CD4-positive, CD25-positive, alpha-beta regulatory T cell (primary cell): ENCODE measurements at places on chromosomes 11 and 22. TPM values are rescaled to one million over a fixed set of nuclear protein-coding genes. Genes with fewer than 3 reads are reported as not detected.
A peak's percentile ranks its signal among the peaks of the same experiment; 100 is the strongest.

OR5B21 gene
- not detected for total RNA-seq

TRIM51G gene
- total RNA-seq = not detected

APOA5 gene
- not detected for total RNA-seq

SHANK2 gene
- not detected for total RNA-seq

CHST1 gene
- 0.47 TPM for total RNA-seq

PLEKHA7 gene
- 1.8 TPM for total RNA-seq

AMOTL1 gene
- total RNA-seq = 0.59 TPM

SPDYC gene
- total RNA-seq = not detected

PNPLA3 gene
- not detected for total RNA-seq

BEST1 gene
- total RNA-seq = 0.15 TPM

- H3K36me3 ChIP-seq = no peaks in the 10 kb centered on the region
- no peaks in the 10 kb centered on the region for H3K27me3 ChIP-seq
- DNase-seq = no peak
Measured at GRCh38 chr22:17322511-17322910, 46.7 kb upstream of the CECR2 start.

- no peak overlapping the region for H3K27ac ChIP-seq
- DNase-seq = no peak
- H3K27me3 ChIP-seq = no peaks in the 10 kb centered on the region
- no peaks in the 10 kb centered on the region for H3K36me3 ChIP-seq
- H3K4me1 ChIP-seq = no peaks in the 10 kb centered on the region
Measured at GRCh38 chr11:45412051-45412471, 125.9 kb upstream of the SYT13 start.

- H3K27ac ChIP-seq = no peak overlapping the region
- no peaks in the 10 kb centered on the region for H3K36me3 ChIP-seq
- no peak for DNase-seq
Measured at GRCh38 chr11:10444725-10445315, 10.2 kb upstream of the AMPD3 start.

GRCh38 chr22:46734830-46735453, 3.1 kb downstream of the CERK start:
- peaks cover 70% of the 10 kb centered on the region for H3K4me1 ChIP-seq
- peaks cover 9% of the 10 kb centered on the region for H3K36me3 ChIP-seq
- peak overlapping the region; percentile 87 for H3K4me3 ChIP-seq
- peak; percentile 52 for DNase-seq
- peak overlapping the region; percentile 84 for H3K27ac ChIP-seq
- H3K27me3 ChIP-seq = no peaks in the 10 kb centered on the region

GRCh38 chr11:120137187-120137610, 714 bp downstream of the TRIM29 start:
- no peaks in the 10 kb centered on the region for H3K36me3 ChIP-seq
- no peak for DNase-seq
- no peak overlapping the region for H3K4me3 ChIP-seq

- no peaks in the 10 kb centered on the region for H3K27me3 ChIP-seq
- H3K27ac ChIP-seq = no peak overlapping the region
- DNase-seq = no peak
- no peak overlapping the region for H3K4me3 ChIP-seq
Measured at GRCh38 chr11:3217818-3218482, 663 bp downstream of the MRGPRG start.

GRCh38 chr11:70557742-70558485, 159.6 kb downstream of the CTTN start:
- H3K4me3 ChIP-seq = no peak overlapping the region
- no peaks in the 10 kb centered on the region for H3K36me3 ChIP-seq
- no peak overlapping the region for H3K27ac ChIP-seq
- no peak for DNase-seq

- no peaks in the 10 kb centered on the region for H3K36me3 ChIP-seq
- H3K4me1 ChIP-seq = no peaks in the 10 kb centered on the region
- no peaks in the 10 kb centered on the region for H3K27me3 ChIP-seq
- no peak for DNase-seq
- no peak overlapping the region for H3K4me3 ChIP-seq
- no peak overlapping the region for H3K27ac ChIP-seq
Measured at GRCh38 chr11:105942921-105943320, 79.1 kb downstream of the MSANTD4 start.

DNA sequence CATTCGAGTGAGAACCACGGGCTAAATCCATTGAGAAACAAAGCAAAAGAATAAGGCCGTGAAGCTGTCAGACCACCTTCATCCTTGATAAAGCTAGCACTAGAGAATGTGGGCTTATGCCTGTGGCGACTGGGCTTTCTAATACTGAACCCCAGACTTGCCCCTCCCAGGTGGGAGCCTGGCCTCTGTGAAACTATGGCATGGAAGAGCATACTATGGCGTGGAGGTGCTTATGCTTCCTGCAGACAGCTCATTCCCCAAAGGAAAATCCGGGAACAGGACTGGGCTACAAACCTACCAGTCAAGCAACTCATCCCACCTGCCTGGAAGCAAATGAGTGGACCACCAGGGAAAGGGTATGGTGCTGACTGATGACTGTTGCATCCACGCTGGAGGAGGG, 92.4 kb downstream of the ZC3H12C start:
- no peak for DNase-seq
- H3K36me3 ChIP-seq = no peaks in the 10 kb centered on the region
- no peaks in the 10 kb centered on the region for H3K27me3 ChIP-seq
- H3K27ac ChIP-seq = no peak overlapping the region

DNA sequence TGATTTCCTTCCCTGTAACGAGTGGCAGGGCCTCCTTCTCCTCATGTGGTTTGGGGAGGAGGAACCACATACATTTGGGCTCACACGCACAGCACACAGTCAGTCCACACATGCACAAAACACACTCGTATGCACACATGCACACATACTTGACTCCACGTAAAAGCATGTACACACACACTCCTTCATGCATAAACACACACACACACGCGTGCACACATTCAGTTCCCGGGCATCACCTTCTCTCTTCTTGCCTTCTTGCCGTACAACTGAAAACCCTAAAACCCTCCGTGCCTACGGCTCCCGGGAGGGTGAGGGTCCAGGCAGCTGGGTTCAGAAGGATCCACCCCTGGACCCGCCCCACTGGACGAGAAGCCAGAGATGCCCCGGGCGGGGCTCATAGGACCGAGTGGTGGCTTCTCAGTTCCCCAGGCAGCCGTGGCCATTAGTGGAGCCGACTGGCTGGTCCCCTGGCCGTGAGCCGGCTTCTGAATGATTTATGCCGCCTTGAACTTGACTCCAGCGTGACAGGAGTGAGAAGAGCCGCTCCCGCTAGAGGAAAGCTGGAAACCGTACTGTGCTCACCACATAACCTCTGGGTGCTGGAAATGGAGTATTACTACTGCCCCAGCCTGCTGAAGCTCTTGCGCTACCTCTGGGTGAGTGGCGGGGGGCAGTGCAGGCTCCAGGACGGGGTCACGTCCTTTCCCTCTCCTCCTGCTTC, 117.4 kb downstream of the KIAA1671 start:
- H3K36me3 ChIP-seq = no peaks in the 10 kb centered on the region
- H3K4me1 ChIP-seq = peaks cover 46% of the 10 kb centered on the region
- no peak for DNase-seq
- no peaks in the 10 kb centered on the region for H3K27me3 ChIP-seq
- H3K4me3 ChIP-seq = peak overlapping the region; percentile 45

- H3K27me3 ChIP-seq = no peaks in the 10 kb centered on the region
- no peak for DNase-seq
- no peak overlapping the region for H3K27ac ChIP-seq
- H3K4me3 ChIP-seq = no peak overlapping the region
- no peaks in the 10 kb centered on the region for H3K4me1 ChIP-seq
Measured at GRCh38 chr11:134958870-134959269, 546.8 kb upstream of the B3GAT1 start.

DNA sequence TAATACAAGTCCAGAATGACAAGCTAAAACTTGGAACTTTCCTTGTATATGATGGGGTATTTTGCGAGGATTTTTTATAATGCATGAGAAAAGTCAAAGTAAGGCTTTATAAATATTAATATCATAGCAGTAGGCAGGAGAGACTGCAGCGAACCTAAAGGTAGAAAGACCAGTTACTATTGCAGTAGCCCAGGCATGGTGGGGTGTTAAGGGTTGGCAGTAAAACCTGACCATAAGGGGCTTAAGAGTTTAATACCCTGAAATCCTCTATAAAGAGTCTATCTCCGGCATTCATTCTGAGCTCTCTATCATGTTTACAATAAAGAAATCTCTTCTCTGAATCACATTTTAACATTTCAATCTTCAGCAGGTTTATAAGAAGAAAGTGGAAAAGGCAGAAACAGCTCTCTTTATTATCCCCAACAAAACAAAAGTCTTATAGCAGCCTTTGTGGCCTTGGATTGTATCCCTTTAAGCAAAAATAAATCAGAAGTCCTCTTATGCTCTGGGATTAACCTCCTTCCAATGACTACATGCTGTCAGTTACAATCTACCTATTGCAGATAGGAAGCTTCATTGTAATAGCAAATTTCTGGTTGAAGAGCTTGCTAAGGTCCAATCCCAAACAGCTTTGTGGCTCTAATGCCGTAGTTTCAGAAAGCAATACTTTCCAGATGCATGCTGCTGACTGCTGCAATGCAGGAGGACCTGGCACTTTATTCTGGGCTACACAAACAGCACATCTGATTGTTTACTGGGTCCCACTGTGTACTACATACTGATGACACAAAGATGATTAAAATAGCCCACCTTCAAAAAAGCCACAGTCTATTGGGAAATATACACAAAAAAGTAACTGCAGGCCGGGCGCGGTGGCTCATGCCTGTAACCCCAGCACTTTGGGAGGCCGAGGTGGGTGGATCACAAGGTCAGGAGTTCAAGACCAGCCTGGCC, 45.8 kb downstream of the SIK3 start:
- DNase-seq = no peak

- H3K36me3 ChIP-seq = no peaks in the 10 kb centered on the region
- H3K27ac ChIP-seq = no peak overlapping the region
- peaks cover 2% of the 10 kb centered on the region for H3K27me3 ChIP-seq
- H3K4me3 ChIP-seq = no peak overlapping the region
Measured at GRCh38 chr11:113896156-113896879, 8.3 kb upstream of the HTR3B start.

DNA sequence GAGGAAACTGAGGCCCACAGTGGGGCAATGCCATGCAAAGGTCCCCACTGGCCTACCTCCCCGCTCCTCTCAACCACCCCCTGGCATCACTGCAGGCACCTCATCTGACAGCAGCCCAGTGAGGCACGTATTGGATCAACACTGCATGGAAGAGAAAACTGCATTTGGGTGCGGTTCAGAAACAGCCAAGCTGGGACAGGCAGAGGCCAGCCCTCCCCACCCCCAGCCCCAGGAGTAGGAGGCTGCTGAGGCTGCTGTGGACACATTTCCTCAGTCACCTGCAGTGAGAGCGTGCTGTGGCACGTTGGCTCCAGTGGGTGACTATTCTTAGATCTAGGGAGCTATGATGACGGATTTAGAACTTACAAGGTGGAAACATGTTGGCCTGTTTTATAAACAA, 63.7 kb downstream of the KCNC1 start:
- H3K4me1 ChIP-seq = no peaks in the 10 kb centered on the region
- no peak for DNase-seq
- H3K27ac ChIP-seq = no peak overlapping the region
- H3K4me3 ChIP-seq = no peak overlapping the region

DNA sequence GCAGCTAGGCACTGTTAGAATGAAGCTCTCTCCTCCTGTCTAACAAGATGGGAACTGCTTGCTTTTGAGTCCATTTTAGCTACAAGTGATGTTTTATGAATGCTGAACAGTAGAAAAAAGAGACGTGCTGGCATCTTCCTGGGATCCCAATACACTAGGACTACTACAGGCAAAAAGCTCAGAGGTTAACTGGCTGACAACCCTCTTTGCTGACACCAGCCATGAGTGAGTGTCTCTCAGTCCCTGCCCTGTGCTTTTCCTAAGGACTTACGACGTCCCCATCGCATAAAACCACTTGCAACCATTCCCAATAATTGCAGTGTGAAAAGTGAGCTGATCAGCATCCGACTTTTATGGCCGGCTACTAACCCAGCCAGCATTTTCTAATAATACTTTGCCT, 213.5 kb downstream of the NTM start:
- no peaks in the 10 kb centered on the region for H3K27me3 ChIP-seq
- H3K27ac ChIP-seq = no peak overlapping the region
- no peak overlapping the region for H3K4me3 ChIP-seq
- no peaks in the 10 kb centered on the region for H3K4me1 ChIP-seq
- no peaks in the 10 kb centered on the region for H3K36me3 ChIP-seq

GRCh38 chr11:122023614-122024250, 92.3 kb downstream of the BLID start:
- H3K4me3 ChIP-seq = no peak overlapping the region
- no peaks in the 10 kb centered on the region for H3K36me3 ChIP-seq
- no peaks in the 10 kb centered on the region for H3K4me1 ChIP-seq
- no peak for DNase-seq
- H3K27ac ChIP-seq = no peak overlapping the region

GRCh38 chr11:120703358-120704152, 192.0 kb downstream of the GRIK4 start:
- H3K4me3 ChIP-seq = no peak overlapping the region
- no peak overlapping the region for H3K27ac ChIP-seq
- H3K36me3 ChIP-seq = no peaks in the 10 kb centered on the region
- no peak for DNase-seq
- H3K4me1 ChIP-seq = no peaks in the 10 kb centered on the region

- no peaks in the 10 kb centered on the region for H3K27me3 ChIP-seq
- peaks cover 11% of the 10 kb centered on the region for H3K4me1 ChIP-seq
- no peak overlapping the region for H3K27ac ChIP-seq
- no peaks in the 10 kb centered on the region for H3K36me3 ChIP-seq
- no peak for DNase-seq
- H3K4me3 ChIP-seq = no peak overlapping the region
Measured at GRCh38 chr11:83051760-83052671, 19.7 kb downstream of the RAB30 start.

DNA sequence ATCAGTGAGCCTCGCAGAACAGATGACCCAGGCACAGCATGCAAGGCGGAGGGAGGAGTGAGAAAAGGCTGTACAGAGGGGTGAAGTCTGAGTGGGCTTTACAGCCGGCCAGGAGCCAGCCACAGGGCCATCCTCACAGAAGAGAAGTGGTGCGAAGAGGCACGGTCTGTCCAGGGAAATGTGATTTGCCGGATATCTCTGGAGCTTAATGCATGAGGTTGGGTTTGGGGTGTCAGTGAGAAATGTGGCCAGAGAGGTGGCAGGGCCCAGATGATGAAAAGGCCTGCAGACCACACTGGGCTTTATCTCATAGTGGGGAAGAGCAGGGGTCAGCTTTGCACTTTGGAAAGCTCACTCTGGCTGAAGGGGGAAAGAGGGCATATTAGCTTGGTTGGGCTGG, 255.2 kb downstream of the BUD13 start:
- H3K27me3 ChIP-seq = peaks cover 3% of the 10 kb centered on the region
- H3K4me3 ChIP-seq = no peak overlapping the region
- no peak for DNase-seq

DNA sequence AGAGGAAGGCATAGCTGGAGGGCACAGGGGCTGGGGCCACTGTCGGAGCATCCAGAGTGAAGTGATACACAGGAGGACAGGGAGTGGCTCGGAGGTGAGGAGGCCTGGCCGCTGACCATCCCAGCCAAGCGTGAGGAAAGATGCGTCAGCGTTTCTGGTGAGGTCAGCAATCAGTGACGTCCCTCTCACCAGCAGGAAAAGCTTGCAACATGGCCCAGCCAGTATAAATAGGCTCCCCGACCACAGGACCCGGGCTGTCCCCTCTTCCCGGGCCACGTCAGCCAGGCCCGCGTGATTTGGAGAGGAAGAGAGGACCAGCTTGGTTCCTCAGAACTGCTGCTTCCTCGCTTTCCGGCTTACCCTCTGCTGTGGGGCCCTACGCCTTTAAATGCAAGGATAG, 4.2 kb upstream of the OSM start:
- no peak overlapping the region for H3K27ac ChIP-seq
- H3K4me3 ChIP-seq = no peak overlapping the region
- H3K27me3 ChIP-seq = no peaks in the 10 kb centered on the region

GRCh38 chr11:132137981-132138313, 767.5 kb downstream of the NTM start:
- H3K4me1 ChIP-seq = no peaks in the 10 kb centered on the region
- no peaks in the 10 kb centered on the region for H3K27me3 ChIP-seq
- H3K27ac ChIP-seq = no peak overlapping the region
- H3K4me3 ChIP-seq = no peak overlapping the region
- H3K36me3 ChIP-seq = no peaks in the 10 kb centered on the region
